ENCODE measurements at places on chromosomes 4 and X. TPM values are rescaled to one million over a fixed set of nuclear protein-coding genes. Genes with fewer than 3 reads are reported as not detected.

Gene FAAH2
- 9.1 TPM for total RNA-seq

Gene BEND4
- total RNA-seq = 0.18 TPM

Gene CAMK2D
- total RNA-seq = 40.2 TPM

Gene MAGEA8
- not detected for total RNA-seq

Gene PFKFB1
- 0.89 TPM for total RNA-seq

Gene LRCH2
- 7.4 TPM for total RNA-seq

- DNase-seq = no peak
These were observed 67.1 kb upstream of the HGFAC start for GRCh38 chr4:3374667-3375066.

GRCh38 chr4:90425893-90426292 lies 298.7 kb downstream of the CCSER1 start:
- DNase-seq = no peak

DNA sequence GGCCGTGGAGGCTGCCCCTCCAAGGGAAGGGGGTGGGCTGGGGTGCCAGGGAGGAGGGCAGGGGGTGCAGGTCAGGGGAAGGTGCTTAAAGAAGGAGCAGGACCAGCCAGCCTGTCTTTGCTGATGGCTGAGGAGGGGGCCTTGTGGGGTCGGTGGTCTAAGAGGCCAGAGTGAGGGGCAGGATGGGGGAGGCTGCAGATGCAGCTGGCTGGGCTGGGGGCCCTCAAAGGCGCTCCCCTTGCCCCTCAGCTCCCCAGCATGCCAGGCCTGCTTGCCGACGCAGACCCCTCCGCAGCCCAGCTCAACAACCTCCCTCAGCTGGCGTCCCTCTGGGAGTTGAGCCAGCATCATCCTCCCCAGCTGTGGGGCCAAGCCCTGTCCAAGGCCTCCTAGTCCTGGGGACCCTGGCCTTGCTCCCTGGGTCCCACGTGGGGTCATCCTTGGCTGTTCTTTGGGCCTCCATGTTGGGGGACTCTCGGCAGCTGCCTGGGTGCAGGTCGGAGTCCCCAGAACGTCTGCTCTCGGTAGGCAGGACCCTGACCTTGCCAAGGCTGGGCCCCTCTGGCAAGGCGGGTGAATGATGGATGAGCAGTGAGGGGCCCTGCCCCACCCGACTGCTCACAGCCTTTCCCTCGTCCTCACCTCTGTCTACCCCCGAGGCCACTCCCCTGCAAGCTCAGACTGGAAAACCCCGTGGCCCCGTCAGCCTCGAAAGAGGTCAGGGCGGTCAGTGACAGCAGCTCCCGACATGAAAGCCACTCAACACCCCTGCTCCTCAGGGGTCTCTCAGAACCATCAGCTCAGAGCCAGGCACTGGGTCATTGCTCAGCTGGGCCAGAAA lies 119.4 kb downstream of the FAM53A start:
- DNase-seq = no peak

DNA sequence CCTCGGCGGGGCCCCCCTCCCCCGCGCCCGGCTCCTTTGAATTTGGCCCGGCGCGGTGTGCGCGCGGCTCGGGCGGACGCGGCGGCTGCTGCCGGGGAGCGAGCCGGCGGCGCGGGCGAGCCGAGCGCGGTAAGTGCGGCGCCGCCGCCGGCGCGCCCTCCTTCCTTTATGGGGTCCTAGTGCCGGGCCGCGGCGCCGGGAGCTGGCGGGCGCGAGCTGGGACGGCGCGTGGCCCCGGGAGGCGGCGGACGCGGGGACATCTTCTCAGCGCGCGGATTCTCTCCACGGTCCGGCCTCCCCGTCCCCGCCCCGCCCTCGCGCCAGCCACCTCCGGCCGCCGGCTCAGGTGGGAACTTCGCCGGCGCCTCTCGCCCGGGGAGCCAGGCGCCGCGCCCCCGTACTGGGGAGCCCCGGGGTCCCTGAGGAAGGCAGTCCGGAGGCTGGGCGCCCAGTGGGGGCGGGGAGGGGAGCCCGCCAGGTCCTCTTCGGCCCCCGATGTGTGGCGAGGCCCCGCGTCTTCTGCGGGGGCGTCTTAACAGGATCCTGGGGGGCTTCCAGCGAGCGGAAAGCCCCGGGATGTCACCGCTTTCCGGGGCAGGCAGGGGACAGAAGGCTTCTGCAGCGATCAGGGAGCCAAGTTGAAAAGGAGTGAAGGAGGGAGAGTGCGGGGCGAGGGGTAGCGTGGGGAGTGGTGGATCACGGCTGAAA lies 98.4 kb upstream of the TENM3 start:
- DNase-seq = no peak

GRCh38 chr4:31788676-31789075 lies 1068.5 kb downstream of the PCDH7 start:
- no peak for DNase-seq

DNA sequence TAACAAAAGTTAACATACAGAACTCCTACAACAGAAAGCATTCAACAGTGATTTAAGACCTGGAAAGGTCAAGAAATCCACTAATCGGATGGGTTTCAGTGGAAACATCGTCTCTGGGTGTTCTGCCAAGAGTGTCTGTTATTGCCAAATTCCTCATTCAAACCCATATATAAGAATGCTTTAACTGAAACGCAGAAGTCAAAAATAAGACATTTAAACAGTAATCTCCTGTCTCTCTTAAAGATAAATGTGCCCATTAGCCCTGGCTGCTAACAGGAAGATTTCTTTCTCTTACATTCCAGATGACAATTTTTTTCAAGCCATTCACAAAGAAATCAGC lies 31.5 kb downstream of the DCTD start:
- DNase-seq = no peak

DNA sequence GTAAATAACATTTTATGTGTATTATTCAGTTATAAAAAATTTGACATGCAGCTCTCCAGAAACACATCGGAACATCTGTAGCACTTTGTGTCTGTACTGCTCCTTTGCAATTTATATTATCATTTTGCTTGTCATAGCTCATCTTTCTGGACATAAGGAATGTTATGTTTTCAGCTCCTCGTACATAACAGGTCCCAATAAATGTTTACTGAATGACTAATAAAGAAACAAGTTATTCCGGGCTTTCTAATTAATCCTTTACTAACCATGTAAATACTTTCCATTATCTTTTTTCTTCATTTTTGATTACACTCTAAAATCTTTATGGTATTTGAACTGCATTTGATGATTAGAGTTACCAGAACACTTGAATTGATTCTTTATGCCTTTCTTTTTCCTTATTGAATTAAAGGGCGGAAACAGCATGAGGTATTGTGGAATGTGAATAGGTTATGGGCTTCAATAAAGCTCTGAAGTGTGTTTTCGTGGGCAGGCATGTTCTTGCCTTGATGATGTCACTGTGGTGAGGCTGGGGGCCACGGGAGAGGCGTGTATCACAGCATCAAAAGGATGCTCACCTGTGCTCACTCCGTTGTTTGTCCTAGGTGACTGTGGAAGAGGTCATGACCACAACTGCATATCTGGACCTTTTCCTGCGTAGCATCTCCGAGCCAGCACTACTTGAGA lies 131.6 kb downstream of the GATB start:
- DNase-seq = no peak

DNA sequence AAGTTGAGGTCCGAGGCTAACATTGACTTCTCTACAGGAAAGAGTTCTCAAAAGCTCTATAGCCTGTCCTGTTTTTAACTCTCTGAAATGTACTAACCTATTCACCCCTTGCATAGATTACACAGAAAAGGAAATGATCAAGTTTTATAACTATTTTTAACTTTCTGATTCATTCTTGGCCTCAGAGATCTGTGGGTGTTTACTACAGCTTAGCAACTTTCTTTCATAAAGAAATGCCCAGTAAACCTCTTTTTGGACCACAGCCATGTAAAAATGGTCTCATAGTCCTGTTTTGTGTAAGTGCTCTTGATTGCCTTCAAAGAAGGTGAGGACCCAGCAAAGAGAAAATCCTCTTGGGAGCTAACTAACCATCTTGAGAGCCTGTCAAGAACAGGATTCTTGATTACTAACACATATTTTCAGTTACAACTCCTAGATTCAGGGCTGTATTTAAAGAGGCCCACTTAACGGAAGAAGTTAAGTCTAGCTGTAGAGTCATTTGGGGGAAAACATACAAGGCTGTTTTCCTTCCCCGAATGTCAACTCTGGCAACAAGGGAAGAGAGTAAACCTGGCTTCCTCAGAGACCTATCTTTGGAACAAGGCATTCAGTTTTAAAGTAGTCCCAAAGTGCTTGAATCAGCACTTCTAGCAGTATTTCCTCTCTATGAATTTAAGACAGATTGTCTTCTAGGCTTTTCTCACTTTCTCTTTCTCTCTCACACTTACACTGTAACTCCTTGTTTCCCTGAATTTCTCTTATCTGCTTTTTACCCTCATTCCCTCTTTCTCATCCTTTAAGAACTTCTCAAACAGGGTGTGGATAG lies 78.2 kb downstream of the IL21 start:
- no peak for DNase-seq

DNA sequence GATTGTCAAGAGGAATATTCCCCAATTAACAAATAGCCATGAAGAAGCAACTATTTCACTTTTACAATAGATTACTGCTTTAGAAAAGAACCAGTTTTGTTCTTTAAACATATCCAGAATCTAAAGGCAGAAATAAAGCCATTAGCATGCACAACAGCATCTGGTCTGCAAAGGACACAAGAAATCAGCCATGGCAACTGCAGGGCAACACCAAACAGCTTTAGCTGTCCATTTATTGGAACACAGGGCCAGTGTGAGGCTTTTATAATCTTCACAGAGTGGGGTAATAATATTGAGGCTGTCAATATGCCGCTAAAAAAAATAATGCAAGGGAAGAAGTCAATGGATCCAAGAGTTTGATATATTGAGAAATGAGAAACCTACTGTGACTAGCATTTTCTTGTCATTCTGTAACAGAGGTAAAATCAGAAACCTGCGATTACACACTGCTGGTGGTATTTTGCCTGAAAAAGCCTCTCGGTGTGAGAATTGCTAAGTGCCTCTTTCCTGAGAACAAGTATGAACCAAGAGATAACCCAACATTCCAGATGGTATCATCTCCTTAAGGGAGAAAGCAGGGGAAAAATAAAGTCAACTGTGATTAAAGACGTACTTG lies 2.7 kb upstream of the BANK1 start:
- no peak for DNase-seq

DNA sequence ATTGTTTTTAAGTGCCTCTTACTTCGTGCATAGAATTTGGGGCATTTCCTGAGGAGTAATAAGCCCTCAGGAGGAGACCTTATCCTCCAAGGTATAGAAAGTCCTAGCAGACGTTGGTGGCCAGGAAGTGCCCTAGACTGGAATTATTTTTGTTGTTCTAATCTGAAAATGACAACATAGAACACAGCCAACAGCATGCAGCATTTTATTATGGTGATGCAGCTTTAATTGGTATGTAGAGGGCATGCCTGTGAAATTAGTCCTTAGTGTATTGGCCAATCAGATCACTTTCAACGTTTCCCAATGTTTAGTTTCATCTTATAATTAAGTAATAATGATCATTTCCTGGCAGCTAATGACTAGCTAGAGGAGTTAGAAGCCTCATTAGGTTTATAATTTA lies 199.2 kb downstream of the SHROOM3 start:
- DNase-seq = no peak

Measured in ureter (tissue), 1 donor.